ENCODE measurements at places on chromosomes 6 and 20.

- DNase-seq, result no peak
These were observed 25.7 kb downstream of the ZDHHC14 start for GRCh38 chr6:157406661-157407060.

GRCh38 chr6:135451617-135452190 is 45.8 kb downstream of the AHI1 start:
- DNase-seq, result peak; percentile 57

DNA sequence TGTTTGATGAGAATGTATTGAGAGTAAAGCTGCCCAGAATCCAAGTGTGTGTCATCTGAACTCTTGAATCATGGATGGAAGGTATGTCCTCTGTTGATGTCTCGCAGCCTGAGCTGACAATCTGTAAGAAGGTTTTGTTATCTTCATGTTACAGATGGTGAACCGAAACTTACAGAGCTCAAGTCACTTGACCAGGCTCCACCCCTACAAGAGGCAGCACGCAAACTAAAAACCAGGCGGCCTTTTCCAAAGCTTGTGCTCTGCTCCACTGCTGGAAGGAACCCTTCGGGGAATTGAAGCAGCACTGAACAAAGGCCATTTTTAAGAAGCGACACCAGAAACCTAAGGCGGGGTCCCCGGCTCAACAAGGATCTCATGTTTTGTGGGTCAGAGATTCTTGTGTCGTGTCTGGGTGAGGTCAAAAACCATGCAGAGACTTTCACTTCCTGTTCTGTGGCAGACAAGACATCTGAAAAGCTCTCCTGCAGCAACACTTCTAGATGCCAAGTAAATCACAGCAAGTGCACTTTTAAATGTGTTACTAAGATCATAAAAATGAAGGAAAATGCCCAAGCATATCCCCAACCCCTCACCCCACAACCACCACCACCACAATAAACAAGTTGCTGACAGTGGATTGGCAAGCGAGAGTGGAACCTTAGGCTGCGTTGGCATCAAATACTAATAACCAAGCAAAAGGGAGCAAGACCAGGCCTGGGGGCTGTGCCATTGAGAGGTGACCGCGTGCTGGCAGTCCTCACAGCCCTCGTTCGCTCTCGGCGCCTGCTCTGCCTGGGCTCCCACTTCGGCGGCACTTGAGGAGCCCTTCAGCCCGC is 27.3 kb downstream of the NQO2 start:
- DNase-seq, result peak; percentile 3

DNA sequence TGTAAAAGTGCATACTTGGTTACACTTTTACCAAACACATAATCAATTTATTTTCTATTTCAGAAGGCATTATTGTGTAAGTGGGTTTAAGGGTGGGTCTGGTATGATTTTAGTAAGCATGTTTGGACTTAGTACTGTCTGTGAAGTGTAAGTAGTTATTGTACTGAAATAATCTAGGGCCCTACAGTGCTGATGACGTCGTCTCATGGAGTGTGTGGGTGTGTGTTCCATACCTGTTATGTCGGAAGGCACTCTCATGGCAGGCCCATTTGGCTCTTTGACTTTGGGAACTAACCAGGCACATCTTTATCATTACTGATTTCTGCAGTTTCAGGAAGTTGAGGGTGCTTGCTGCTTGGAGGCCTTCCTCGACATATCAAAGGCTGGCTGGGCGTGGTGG is 155.1 kb downstream of the SASH1 start:
- peak; percentile 56 for DNase-seq

DNA sequence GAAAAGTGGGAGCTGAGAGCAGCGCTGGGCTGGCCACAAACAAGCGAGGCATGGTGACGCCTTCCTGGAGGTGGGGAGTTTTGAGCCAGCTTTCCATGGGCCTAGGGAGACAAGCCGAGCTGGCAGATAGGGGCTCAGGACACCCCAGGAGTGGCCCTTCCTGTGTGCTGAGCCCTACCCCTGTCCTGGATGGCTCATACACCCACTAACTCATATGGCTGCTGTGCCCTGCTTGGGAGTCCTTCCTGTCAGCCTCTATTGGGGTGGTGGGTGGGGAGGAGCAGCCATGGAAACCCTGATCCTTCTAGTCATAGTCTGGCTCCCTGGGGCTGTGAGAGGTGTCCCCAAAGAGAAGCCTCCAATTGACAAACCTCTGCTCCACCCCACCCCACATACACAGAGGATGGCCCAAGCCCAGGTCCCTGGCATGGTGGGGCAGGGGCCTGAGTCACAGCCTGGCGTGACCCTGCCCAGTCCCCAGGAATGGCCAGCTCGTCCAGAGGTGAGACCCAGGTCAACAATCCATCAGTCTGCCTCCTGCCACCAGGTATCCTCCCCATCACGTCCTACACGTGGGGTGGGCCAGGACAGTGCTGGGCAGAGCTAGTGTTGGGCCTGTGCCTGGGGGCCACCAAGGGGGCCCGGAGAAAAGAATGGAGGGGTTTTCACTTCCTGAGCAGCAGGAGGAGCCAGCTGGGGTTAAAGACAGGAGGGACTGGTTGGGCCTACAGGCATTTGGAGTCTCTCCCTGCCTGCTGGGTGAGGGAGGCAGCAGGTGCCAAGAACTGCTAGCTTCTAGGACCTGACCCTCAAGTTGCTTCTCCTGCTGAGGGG is 52.2 kb downstream of the MRPL14 start:
- no peak for DNase-seq

- no peak for DNase-seq
These were observed 219.0 kb upstream of the CST7 start for GRCh38 chr20:24729896-24730605.

DNA sequence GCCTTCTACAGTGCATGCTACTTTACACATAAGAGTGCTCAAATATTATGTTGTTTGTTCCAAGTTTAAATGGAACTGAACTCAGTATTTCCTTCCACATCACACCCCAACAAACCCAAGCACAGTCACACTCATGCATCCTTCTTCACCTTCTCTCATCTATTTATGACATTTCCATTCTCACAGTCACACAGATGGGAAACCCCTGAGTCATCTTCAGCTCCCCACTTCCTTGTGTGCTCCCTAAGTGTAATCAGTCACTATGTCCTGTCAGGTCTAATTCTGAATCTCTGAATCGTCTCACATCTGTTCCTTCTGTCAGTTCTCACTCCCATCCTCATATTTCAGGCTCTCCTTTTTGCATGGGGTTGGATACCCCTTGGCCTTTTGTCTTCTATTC is 96.0 kb downstream of the RIMS1 start:
- no peak for DNase-seq

DNA sequence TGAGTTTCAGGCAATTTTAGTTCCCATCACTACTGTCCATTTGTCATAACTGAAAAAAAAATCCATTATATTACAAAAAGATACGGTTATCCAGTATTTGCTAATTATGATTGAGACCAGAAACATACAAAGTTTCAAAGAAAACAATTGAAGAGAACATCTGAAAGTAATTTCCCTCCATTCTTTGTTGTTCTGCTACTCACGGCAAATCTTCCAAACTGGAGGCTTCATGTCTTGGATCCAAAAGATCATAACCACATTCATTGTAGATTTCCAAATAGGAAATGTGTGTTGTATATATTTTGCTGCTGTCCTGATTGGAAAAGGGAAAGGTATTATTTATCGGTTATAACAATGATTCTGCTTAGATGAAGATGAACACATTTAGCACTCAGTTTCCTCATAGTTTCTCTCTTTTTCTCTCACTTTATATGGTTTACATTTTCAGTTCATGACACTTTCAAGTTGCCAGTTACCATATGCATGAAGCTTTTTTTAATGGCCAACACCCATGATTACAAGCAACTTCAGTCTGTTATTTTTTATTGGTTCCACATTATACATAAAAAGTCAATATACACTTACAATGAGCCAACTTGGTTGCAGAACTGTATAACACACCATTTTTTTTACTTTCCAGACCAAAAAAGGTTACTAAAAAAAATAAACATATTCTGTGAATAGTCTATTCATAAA is 90.4 kb downstream of the KIF6 start:
- no peak for DNase-seq

DNA sequence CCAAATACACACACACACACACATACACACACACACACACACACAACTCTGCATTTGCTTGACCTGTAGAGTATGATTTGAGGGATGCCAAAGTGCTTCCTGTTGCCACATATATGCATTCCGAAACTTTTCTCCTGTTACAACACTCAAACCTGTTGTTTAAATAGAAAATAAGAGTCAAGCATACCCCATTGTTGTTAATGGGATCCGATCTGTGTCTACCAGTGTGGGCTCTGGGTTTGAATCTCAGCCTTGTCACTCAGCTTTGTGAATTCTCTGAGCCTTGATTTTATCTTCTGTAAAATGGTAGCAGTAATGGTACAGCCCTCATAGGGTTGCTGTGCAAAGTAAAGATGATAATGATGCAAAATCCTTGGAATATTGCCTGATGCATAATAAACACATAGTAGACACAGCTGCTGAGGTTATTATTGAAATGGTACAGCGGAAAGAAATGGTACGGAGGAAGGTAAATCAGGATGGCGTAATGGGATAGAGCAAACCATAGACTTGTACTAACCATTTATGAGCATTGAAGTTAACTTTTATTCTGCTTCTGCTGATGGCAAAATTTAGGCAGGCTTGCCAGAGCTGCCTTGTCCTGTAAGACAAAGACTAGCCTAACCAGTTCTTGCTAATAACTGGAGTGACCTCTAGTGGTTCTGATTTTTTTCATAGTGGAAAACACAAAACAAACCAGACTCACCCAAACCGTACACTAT is 113.5 kb upstream of the PHACTR1 start:
- peak; percentile 62 for DNase-seq

DNA sequence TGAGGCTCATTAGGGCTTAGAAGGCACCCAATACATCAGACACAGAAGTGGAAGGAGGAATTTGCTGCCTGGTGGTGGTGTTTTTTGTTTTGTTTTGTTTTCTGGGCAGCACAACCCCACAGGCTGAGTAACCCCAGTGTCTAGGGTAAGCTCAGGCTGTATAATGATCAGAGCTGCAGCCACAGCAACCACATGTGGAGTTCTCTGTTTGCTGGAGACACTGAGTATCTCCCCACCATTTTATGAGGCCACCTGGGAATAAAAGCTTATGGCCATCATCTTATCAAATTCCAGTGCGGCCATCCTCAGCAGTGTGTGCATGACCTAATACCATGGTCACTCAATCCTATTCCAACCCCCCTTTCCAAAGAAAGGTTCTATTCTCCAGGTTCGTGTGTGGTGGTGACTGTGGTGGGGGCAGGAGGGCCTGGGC is 3.4 kb upstream of the DLL1 start:
- DNase-seq, result no peak

DNA sequence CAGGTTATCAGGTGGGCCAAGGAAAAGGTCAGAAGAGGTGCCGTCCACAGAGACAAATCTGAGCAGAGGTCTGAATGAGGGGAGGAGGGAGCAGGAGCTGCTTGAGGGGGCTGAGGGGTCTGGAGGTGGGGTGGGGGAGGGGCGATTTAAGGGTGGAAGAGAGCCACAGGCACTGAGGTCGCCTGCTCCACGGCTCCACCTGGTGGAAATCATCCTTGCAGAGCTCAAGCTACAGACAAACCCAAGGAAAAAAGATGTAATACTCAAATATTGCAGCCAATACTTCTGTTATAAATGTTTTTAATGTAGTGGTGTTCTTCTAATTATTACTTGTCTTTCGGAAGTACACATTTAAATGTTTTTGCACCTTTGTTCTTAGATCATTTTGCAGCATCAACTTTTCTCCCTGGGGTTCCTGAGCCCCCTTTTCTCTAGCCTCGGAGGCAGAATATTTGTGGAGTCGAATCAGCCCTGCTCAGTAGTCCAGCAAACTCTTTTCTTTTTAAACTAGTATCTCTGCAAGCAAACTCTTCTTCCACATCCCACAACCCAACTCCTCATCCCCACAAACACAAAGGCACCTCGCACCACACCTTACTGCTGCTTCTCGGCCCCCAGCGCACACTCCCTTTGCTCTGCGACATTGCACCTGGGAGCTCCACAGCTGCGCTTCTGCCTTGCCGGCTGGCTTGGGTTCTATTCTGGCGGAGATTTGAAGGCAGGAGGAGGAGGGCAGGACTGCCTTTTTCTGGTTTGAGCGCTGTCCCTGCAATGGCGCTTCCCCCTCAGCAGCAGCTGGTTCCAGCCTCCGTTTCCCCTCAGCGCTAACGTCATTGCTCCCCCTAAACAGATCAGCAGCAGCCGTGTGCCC is 51.0 kb upstream of the TFAP2A start:
- DNase-seq, result peak; percentile 2

DNA sequence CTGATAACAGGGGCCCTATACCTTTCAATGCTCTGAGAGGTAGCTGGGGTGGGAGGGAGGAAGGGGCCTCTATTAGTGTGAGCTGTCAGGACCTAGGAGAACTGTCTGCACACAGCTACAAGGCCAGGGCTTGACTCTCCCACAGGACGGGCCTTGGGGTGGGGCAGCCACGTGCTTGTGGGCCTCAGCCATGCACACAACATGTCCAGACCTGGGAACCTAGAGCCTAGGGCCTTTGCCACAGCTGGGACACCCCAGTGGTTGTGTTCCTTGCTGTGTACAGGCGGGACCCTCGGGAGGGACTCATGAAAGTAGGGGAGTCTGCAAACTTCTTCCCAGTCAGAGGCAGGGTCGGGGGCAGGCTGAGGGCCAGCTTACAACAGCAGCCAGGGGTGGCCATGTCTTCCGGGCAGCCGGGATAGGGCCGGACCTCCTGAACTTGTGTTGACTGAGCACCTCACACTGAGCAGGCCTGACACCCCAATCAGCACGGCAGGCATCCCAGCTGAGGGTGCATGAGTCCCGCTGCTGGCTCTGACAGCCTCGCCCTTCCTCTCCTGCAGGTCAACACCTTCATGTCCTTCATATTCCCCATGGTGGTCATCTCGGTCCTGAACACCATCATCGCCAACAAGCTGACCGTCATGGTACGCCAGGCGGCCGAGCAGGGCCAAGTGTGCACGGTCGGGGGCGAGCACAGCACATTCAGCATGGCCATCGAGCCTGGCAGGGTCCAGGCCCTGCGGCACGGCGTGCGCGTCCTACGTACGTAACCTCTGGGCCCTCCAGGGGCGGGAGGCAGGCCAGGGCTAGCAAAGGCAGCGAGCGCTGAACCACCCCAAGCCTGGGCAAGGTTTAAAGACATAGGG is 41.9 kb upstream of the MRGBP start:
- no peak for DNase-seq

DNA sequence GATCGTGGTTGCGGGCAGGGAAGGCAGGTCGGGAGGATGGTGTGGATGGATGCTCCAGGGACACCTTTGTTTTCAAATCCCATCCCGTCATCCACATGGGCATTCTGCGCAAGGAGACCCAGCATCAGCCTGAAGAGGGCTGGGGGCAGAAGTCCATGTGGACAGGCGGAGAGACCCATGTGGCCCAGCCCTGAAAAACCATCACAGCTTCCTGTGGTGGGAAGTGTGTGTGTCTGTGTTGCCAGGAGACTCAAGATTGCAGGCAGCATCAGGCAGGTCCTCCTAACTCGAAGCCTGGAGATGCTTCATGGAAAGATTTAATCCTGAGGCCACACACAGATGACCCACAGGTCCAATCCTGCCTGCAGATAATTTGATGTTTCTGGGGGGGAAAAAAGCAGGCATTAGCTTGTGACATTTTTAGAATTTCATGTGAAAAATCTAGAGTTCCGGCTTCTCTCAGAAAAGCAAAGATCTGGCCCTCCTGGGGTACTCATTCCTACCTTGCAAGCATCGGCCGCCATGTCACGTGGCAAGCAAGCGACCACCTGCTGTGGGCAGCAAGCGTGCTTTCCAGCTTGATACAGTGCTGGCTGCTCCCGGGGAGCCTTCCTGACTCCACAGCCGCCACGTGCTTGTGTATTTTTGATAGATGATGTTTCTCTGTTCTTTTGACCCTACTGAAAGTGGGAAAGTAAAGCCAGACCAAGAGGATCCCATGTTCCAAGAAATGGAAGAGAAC is 25.8 kb downstream of the BCAS4 start:
- DNase-seq, result no peak

GRCh38 chr6:6177754-6178153 is 142.7 kb downstream of the F13A1 start:
- no peak for DNase-seq

- DNase-seq, result peak; percentile 96
These were observed 96.8 kb downstream of the ARMC2 start for GRCh38 chr6:108944707-108945680.
